ENCODE measurements at places on chromosomes 7 and 10.

DNA sequence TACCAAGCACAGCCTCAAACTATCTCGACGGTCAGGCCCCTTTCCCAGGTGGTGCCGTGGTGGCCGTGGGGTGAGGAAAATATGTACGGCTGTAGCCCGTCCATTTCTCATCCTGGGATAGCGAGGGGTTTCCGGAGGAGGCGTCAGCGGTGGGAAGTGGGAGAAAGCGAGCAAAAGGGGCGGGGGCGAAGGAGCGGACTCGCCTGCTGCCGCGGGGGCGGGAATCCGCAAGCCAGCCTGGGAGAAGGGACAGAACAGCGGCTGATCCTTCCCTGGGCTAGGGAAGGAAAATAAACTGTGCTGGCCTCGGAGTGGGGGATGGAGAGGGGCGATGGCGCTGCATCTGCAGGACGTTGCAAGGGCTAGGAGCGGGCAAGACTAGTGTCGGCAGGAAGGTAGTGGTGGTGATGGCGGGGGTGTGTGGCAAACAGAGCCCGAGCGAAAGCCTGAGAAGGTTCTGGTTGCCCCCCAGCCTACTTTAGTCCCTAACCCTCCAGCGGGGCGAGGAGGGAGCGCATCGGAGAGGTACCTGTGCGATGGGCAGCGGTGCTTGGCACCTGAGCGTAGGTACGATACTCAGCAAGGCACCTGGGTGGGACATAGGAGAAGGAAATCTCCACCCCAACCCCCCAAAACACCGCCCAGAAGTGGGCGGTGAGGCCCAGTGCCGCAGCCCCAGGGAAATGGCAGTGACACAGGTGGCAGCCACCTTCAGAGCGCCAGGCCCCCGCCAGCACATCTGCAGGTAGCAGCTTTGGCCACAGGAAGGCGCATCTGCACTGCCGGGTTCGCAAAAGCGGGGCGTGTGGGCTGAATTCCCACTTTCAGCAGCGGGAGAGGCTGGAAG, 49.9 kb upstream of the STEAP1B start:
- no peak for DNase-seq

DNA sequence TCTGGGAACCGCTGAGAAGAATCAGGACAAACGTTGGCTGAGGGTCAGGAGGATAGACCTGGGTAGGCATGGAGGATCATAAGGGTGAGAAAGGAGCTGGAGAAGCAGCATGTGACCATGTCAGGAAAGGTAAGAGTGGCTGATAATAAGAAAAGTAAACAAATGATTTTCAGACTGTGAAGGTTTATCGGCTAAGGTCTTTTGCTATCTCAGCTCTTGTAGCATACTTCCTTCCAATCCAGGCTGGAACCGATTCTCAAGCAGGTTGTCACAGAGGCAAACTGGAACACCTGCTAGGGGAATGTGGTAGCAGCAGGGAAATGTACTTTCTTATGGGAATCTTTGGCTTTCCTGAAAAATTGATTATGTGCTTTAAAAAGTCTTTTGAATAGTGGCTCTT, 74.7 kb downstream of the TMEM168 start:
- no peak for DNase-seq

- no peak for DNase-seq
Measured at GRCh38 chr10:79179164-79179956, 110.6 kb downstream of the ZMIZ1 start.

GRCh38 chr7:30164567-30164966, 29.8 kb downstream of the MTURN start:
- DNase-seq, result no peak

DNA sequence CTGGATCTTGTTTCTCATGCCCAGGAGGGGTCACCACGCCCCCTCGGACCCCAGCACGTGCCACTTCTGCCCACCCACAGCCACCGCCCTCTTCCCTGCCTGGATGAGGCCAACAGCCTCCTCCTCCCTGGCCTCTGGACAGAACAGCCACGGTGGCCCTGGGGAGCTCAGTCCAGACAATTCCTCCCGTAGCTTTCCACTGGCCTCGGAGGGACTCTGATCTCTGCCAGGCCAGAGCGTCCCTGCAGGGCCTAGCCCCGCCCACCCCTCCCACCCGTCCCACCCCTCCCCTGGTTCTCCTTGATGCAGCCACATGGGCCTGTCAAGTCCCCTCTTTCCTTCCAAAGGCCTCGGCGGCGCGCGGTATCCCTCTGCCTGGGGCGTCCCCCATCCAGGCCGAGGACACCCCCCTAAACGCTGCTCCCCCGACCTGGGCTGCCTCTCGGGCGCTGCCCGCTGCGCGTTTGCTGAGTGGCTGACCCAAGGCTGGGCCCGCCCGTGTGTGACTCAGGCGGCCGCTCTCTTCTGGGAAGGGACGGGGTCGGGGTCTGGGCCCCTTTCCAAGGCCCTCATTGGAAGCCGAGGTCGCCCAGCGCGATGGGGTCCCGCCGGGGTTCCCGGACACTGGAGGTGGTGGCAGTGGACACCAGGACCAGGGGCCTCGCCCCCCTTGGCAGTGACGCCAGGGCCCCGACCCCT, 557 bp downstream of the TMEM120A start:
- no peak for DNase-seq

- DNase-seq, result no peak
Measured at GRCh38 chr7:44310221-44310848, 15.1 kb downstream of the CAMK2B start.

- DNase-seq, result no peak
Measured at GRCh38 chr10:133165556-133166503, 5.8 kb downstream of the KNDC1 start.

GRCh38 chr7:863106-863505, 13.2 kb upstream of the GET4 start:
- DNase-seq, result no peak

DNA sequence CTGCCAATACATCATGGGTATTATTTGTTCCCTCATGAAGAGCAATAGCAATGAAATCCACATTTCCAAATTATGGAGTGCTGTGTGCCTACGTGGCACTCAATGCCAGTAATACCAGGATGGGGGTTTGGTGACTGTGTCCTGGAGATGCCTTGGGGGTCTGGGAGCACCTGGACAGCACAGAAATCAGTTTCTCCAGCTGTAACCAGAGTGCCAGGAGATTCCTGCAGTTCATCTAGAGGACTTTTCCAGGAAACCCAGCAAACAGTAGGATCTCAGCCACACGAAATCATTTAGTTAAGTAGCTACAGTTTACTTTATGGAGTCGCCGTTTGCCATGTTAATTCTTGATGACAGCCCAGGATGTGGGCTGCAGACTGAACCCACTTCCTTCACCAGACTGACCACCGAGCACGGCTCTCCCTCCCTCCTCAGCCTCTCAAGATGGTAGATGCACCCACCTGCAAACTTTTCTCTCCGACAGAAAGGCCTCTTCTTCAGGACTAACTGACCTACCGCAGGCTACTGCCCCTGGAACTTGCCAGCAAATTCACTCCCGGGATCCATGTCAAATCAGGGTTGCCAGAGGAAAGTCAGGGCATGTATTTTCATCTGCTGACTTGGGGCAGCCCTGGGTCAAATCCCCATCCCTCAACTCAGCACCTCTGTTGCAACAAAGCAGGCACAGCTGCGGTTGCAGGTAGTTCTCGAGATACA, 30.3 kb downstream of the MKI67 start:
- no peak for DNase-seq

GRCh38 chr10:33091201-33091600, 133.2 kb upstream of the ITGB1 start:
- DNase-seq, result no peak

DNA sequence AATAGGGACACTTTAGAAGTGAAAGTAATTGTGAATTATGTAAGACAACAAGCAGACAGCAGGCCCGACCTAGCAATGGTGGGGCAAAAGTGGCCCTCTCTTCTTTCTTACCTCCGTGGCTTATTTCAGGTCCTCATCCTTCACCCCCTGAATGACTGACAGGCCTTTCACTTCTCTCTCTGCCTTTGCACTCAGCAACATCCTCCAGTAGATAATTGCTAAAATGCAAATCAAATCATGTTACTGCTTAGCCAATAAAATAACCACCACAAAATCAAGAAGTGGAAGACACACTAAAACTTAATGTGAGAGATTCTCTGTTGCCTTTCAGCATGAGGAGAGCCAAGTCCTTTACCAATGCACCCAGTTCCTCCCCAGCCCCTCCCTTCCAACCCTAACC, 274.6 kb upstream of the ZNF32 start:
- DNase-seq, result no peak

GRCh38 chr10:50384898-50385297, 133.6 kb upstream of the ASAH2 start:
- no peak for DNase-seq

DNA sequence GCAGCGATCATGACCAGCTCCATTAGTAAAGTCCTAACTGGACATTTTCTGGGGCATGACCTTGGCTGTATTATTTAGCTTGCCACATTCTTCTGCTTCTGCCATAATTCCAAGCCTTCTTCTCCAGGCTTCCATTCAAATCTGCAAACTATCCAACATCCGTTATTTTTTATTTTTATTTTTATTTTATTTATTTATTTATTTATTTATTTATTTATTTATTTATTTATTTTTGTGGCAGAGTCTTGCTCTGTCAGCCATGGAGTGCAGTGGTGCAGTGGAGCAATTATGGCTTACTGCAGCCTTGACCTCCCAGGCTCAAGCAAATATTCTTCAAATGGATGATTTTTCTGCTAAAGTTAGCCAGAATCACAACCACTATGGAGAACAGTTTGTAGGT, 187.2 kb upstream of the CDK1 start:
- no peak for DNase-seq

- DNase-seq, result no peak
Measured at GRCh38 chr7:157016024-157016351, 5.5 kb upstream of the MNX1 start.

DNA sequence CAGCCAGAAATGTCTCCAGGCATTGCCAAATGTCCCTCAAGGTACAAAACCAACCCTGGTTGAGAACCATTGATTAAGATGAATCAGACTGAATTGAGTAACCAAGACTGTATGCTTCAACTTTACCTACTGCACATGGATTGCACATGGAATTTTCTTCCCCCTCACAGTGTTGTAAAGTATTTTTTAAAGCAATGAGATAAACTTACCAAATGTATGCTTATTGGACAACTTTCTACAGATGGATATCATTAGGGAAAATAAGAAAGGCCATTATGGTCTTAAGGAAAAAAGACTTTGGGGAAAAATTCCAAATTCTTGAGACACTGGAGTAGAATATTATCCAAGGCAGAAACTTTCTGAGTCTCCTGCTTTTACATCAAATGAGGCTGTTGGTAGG, 20.9 kb upstream of the MTPN start:
- no peak for DNase-seq

GRCh38 chr7:37045681-37046179, 321.4 kb upstream of the AOAH start:
- no peak for DNase-seq

DNA sequence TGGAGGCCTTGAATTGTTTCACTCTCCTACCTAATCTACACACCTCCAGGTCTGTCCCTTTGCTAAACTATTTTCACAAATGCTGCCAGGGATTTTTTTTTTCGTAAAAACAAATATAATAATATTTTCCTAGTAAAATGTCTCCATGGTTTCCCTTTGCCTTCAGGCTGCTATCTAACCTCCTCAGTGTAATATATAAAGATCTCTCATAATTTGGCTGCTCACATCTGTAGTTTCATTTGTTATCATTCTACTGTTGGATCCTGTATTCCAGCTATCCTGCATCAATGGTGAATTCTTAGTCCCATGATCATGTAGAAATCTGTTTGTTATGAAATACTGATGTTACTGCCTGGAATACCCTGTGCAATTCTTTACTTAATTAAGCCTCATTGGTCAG, 211.9 kb upstream of the CHRM2 start:
- DNase-seq, result no peak

DNA sequence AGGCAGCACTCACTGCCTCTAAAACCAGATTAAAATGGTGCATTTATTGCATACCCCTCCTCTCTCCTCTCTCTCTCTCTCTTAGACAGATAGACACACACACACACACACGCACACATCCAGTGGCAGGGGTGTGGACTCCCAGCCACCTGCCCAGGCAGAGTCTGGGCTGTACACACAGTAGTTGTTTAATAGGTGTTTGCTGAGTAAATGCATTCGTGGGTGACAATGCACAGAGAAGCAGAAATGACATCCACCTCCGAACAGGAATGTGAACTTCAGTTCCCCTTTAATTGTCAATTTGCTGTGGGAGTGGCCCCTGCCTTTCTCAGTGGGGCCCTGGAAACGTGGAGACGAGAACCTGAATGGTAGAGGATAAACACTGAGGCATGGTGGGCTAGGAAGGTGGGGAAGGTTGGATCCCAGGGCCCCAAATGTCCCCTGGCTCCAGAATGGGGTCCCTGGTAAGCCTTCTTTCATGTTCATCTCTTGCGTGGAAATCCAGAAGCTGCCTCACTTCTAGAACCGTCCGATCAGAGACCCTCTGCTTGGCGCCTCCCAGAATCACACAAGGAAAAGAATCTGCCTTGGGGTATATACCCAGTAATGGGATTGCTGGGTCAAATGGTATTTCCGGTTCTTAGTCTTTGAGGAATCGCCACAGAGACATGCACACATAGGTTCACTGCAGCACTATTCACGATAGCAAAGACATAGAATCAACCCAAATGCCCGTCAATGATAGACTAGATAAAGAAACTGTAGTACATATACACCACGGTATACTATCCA, 58.5 kb upstream of the ECHDC3 start:
- DNase-seq, result no peak

- DNase-seq, result no peak
Measured at GRCh38 chr7:116153050-116153449, 57.3 kb upstream of the TES start.

GRCh38 chr10:70847659-70848360, 32.1 kb downstream of the SGPL1 start:
- DNase-seq, result no peak

GRCh38 chr7:4225881-4226523, 456.1 kb upstream of the FOXK1 start:
- DNase-seq, result no peak

GRCh38 chr10:68223535-68224165, 8.3 kb downstream of the ATOH7 start:
- DNase-seq, result no peak

DNA sequence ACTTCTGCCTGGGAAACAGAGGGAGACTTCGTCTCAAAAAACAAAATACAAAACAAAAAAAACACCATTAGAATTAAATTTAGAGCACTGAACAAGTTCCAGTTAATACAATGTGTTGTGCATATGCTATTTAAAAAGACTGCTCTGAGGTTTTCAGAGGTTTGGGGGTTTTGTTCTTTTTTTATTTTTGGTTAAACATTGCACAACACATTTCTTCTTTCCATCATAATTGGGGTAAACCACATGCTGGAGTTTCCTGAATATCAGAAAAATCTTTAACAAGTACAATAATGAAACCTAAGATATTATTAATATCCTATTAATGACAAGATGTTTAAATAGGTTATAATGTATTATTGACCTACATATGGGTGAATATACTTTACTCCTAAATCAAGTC, 26.3 kb downstream of the IGF2BP3 start:
- DNase-seq, result no peak

DNA sequence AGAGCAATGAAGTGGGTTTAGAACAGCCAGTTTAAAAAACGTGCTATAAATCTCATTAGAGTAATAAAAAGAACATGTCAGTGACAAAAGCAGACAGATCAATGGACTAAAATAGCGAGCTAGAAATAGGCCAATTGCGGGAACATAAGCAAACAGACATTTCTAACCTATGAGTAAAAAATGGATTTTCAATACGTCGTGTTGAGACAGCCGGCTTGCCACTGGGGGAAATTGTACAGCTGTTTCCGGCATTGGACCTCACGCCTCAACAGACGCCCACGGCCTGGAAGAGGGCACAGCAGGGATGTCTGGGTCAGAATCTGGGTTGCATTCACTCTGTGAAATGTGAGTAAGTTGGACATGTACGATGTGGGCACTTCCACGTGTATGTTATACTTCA, 92.9 kb downstream of the SVOPL start:
- no peak for DNase-seq

Data from stimulated activated CD4-positive, alpha-beta T cell treated with anti-CD3 and anti-CD28 coated beads, Interleukin-15, amount 100 ng/mL, for 1 hour (primary cell).